ENCODE measurements at places on chromosomes 11 and 22.

- DNase-seq = peak; percentile 35
Measured at GRCh38 chr11:110447897-110448745, 18.4 kb downstream of the FDX1 start.

DNA sequence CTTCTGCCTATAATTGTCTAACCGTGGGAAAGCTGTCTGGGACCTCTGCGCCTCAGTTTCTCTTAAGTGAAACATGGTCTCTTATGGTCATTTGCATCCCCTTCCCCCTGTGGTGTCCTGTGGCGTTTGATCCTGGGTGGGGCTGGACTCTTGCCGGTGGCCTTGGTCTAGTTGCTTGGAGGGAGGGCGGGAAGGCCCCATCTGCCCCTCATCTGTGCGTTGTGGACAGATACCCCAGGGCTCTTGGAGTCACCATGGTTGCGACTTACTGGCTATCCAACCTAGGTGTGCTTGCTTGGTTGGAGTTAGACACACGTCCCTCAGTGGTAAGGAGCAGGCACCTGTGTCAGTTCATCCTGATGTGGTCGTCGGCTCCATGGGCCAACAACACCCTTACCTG is 15.2 kb downstream of the SHANK3 start:
- DNase-seq = no peak

DNA sequence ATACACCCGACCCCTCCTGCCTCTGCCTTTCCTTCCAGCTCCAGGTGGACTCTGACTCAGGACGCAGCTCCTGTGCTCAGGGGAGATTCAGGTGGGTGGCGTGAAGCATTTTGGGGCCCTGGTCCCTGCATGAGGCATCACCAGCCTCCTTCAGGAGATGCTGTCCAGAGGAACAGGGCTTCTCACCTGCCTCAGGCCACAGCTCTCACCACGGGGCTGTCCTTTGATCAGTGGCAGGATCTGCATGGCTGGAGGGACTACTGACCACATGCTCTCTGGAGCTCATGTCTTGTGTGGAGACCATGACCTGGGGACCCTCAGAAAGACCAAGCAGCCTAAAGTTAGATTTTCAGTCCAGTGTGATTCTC is 58.8 kb downstream of the GGTLC2 start:
- DNase-seq = no peak

GRCh38 chr11:12273618-12273995 is 103.8 kb upstream of the PARVA start:
- no peak for DNase-seq

GRCh38 chr11:129279326-129280026 is 87.4 kb upstream of the ARHGAP32 start:
- DNase-seq = no peak

DNA sequence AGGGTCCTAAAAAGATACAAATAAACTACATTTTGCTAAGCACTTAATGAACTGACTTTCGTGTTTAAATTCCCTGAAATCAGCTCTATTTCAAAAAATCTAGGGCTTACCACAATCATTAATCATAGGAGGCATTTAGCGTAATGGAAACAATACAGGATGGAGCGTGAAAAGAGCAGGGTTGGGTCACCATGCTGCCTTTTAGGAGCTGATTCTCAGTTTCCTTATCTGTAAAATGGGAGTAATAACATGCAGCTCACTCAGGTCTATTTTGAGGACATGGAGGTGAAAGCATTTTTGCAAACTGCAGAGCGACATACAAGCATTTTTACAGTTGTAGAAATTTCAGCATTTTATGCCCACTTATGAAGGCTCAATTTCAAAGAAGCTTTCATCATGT is 407.0 kb downstream of the TENM4 start:
- DNase-seq = no peak

- peak; percentile 69 for DNase-seq
Measured at GRCh38 chr22:18078329-18079041, 695 bp downstream of the PEX26 start.

GRCh38 chr11:103887001-103887658 is 149.3 kb upstream of the DDI1 start:
- peak; percentile 82 for DNase-seq

DNA sequence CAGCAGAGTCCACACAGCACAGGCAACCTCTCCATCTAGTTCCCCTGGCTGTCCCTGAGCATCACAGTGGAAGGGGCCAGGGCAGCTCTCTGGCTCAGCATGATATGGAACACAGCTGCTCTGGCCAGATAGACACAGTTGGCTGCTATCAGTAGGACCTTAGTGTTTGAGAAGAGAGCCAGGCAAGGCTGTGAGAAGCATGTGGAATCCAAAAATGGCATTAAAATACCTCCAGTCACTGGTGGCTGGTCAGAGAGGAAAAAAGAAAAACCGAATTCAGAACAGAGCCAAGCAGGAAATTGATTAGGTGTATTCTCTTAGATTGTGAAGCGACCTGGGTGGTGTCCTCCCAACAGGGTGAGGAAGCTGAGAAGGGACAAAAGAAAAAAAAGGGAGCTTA is 27.9 kb downstream of the SERPINH1 start:
- no peak for DNase-seq

DNA sequence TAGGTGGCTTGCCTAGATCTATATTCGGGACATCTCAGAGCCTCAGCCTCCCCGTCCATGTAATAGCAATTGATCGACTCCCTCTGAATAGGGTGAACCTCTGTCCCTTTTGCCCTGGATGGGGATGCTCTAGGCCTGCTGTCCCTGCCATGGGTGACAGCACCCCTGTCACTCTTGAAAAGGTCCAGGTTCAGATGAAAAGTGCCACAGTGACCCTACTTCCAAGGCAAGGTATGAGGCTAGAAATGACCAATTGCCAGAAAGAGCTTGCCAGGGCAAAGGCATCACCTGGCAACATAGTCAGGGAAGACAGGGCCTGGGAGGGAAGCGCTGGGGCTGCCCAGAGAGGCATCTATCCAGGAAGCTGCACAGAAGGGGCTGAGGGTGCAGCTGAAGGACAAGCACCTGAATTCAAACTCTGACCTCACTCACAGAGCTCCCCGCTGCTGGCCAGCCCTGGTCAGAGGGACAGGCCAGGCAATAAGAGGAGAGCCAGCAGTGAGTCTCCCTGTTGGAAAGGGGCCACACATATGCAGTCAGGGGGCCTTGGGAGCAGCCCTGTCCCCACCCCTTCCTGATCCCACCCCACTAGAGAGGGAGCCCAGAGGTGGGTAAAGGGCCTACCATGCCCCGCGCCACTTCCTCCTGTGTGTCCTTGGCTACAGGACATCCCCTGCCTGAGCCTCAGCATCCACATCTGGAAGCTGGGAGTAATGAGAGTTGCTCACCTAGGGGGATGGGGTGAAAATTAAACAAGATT is 9.0 kb upstream of the APOBEC3A start:
- no peak for DNase-seq

GRCh38 chr22:42132457-42132856 is 1.8 kb upstream of the CYP2D6 start:
- DNase-seq = no peak

DNA sequence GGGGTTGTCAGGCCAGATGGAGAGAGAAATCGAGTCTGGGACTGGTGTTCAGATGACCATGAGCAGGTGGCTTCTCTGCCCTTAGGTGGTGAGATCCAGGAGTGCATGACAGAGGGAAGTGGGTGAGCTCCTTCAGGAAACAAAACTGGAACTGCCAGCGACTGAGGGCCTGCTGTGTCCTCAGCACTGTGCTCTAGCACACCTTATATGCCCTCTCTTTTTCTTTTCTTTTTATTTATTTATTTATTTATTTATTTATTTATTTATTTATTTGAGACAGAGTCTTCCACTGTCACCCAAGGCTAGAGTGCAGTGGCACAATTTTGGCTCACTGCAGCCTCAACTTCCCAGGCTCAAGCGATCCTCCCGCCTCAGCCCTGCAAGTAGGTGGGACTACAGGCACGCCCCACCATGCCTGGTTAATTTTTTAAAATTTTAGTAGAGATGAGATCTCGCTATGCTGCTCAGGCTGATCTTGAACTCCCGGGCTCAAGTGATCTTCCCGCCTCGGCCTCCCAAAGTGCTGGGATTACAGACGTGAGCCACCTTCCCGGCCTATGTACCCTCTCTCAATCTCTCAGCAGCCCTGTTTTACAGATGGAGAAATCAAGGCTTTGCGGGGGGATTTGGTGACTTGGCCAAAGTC is 14.8 kb upstream of the RASD2 start:
- DNase-seq = no peak

DNA sequence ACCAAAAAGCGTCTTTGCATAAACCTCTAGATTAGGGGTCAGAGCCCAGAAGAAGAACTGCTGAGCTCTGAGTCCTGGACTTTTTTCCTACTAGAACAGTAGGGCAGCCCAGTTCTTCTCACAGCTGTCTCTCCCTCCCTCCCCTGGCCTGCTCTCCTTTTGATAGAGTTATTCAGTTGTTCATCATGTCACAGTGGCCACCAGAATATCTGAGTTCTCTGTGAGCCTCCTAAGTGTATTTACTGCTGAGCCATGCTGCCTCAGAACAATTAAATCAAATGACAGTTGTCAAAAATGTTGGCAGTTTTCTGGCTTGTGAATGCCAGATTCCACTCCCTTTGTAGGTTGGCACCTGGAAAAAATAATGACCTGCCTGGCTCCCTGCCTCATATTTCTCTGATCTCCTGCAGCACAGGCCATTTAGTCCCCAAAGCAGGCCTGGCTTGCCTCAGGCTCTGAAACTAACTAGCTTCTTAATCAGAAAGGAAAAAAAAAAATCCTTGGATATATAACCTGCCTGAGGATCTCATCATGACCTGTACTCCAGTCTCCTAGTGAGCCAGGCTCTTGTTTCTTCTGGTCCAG is 377.4 kb upstream of the LARGE1 start:
- DNase-seq = no peak

- peak; percentile 35 for DNase-seq
Measured at GRCh38 chr22:37906364-37907008, 389 bp downstream of the MICALL1 start.

GRCh38 chr11:72309074-72309598 is 65.2 kb upstream of the PHOX2A start:
- DNase-seq = no peak

- no peak for DNase-seq
Measured at GRCh38 chr11:45983471-45983845, 61.0 kb downstream of the LARGE2 start.

DNA sequence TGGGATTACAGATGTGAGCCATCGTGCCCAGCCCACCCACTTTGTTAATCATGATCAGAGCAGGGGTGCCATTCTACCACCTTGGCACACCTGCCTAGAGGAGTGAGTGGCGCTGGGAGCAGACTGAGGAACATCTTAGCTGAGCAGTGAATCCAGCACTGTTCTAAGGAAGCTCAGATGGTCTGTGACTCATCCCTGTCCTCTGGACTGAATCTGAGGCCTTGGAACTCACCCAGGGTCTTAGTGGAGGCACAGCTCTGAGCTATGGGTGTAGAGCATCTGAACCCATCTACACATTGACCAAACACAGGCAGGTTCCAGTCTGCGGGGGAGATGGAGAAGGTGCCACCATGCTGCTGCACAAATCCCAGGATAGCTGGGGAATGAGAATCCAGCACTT is 14.9 kb downstream of the PGAP2 start:
- no peak for DNase-seq

GRCh38 chr11:134857035-134857434 is 445.0 kb upstream of the B3GAT1 start:
- no peak for DNase-seq

- no peak for DNase-seq
Measured at GRCh38 chr11:16058671-16059070, 297.7 kb downstream of the SOX6 start.

DNA sequence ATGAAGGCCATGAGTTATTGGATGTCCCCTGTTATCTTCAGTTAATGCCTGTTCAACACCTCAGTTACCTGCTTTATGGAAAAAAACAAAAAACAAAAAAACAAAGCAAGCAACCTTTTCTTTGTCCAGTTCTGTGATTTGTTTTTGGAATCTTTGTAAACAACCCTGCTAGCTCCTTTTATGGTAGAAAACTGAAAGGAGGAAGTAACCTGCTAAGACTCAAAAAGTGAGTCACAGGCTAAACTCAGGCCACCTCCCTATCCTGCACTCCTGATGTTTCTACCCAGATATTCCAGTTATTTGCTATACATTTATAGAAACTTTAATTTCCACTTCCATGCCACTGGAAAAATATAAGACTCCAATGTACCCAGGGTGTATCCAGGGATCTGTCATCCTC is 20.6 kb upstream of the TLCD5 start:
- DNase-seq = no peak

GRCh38 chr11:123518496-123519054 is 88.5 kb downstream of the GRAMD1B start:
- no peak for DNase-seq

DNA sequence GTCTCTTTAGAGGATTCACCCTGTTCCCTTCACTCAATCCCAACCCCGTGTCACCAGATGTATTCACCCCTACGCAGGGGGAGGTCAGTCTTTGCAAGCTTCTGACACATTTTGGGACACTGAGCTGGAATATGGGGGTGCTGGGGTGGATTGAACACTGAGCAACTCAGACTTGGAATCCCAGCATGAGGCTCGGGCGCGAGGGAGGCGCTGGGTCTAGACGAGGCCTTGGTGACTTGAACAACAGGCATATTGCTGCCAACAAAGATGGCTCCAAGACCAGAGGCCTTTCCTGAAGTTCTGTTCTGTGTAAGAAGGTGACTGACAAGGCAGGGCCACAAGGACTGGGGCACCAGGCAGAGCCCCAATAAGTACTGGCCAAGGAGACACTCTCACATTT is 3.0 kb upstream of the SCGB2A1 start:
- DNase-seq = no peak

- peak; percentile 5 for DNase-seq
Measured at GRCh38 chr11:114762408-114762807, 84.1 kb downstream of the NXPE2 start.

DNA sequence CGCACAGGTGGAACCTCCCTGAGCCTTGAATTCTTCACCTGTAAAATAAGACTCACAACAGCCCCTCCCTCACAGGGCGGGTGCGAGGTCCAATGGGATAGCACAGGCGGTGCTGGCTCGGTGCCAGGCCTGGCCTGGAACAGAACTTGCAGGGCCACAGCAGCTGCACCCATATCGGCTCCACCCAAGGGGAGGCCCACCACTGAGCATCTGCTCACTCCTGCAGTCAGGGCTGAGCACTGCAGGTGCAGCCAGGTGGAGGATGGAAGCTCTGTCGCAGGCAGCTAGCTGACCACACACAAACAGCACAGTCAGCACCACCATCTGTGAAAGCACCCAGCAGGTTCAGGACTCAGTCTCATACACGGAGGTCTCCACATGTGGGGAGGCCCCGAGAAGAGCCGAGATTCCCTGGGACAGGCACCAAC is 19.6 kb downstream of the VPS37C start:
- peak; percentile 75 for DNase-seq

DNA sequence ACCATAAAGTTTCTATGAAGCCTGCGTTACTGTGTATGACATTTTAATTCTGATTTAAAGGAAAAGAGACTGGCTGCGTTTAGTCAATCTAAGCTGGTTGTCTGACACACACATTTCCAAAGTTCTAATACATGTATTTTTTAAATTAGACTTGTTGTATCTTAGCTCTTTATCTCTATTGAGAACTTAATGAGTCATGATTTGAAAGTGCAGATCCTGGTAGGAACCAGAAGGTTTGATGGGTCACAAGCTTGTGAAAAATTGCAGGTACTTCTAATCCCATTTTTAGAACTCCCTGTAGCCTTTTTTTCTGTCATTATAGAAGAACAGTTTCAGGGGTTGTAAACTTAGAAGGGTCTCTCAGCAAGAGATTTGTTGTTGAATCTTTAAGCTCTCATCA is 210.3 kb downstream of the DDX10 start:
- DNase-seq = no peak

- DNase-seq = no peak
Measured at GRCh38 chr11:120365512-120365911, 29.3 kb downstream of the ARHGEF12 start.

Data from OCI-LY7 (cell line).